HS-27A (cell line): ENCODE measurements at places on chromosomes 3 and 15.

- DNase-seq: no peak
Observed at GRCh38 chr15:74369756-74370155, 2.3 kb upstream of the CYP11A1 start.

GRCh38 chr3:169573148-169573547 lies 90.4 kb downstream of the MECOM start:
- DNase-seq: no peak

GRCh38 chr15:40927873-40928806 lies 1.0 kb upstream of the DLL4 start:
- DNase-seq: no peak

DNA sequence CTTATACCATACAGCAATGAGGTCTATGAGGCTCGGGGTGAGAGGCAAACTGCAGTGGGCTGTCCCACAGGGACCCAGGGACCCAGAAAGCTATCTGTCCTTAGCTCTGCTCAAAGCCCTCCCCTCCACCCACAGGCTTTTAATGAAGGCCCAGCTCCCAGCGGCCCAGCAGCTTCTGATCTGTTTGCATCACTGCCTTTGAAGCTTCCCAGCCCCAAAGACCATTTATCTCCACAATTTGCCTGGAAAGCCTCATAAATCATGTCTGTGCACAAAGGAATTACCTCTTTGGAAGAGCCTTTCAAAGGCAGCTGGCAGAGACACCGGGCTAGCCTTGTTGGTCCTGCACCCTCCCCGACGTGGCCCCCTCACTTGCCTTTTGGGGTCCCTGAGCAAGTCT lies 123.9 kb downstream of the RAB11A start:
- no peak for DNase-seq

DNA sequence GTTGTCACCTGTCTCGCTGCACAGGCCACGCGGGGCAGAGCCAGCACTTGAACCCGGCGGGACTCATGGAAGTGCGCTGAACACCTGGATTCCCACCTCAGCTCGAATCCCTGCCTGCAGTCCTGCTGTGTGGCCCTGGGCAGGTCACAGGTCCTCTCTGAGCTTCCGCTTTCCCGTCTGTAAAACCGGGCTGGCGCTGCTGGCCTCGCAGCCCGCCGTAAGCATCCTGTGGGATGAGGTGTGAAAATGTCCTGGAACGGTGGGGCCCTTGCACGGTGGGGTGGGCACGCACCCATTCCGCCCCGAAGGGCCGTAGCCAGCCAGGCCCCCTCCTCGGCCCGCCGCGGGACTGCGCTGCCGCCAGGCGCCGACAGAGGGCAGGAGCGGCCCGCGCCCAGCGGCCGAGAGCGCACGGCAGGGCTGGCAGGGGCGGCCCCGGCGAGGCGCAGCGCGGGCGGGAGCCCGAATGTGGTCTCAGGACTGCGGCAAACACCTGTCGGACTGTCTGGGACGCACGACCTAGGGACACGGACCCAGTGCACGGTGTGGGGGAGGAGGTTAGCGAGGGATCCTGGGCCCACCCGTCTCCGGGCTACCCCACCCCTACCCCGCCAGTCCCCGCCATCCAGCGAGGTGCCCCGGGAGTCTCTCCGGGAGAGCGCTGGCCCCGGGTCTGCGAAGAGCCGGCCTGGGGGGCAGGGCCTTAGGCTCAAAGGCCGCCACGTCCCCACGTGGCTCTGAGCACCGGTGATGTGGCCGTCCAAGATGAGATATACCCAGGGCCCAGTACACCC lies 40.4 kb downstream of the DNAJB8 start:
- DNase-seq: no peak

DNA sequence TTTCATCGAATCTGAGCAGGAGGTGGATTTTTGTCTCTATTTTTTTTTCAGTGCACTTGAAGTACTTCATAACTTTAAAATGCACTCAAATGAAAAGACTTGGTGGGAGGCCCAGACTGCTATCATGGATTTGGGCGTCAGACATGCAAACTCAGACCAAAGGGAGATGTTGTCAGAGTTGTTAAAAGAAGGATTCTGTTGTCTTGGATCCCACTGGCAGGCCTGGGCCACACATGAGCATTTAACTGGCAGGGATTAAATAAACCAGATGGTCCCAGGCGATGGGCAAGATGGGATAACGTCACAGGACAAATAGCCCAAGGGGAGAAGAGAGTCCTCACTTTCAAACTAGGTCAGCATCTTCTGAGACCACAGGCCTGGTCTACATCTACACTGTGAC lies 15.4 kb downstream of the RTP1 start:
- DNase-seq: no peak

DNA sequence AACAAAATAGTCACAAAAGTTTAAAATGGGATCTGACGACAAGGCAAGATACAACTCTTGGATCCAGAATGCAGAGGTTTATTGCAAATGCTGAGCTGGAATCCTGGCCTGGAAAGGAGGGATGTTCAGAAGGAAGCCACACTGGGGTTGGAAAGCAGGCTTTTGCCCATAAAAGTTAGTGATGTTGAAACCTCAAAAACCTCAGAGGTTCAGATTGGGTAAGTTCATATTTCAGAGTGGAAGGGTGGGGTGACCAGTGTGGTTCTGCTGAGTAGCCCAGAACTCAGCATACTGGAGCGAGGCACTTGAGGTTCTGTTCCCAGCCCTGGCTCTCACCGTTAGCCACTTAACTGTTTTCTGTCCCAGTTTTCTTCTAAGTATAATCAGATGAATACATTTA lies 114.0 kb upstream of the OSTN start:
- no peak for DNase-seq

GRCh38 chr15:85558848-85559247 lies 178.4 kb downstream of the AKAP13 start:
- DNase-seq: no peak

- DNase-seq: no peak
Observed at GRCh38 chr15:62912808-62913207, 129.7 kb upstream of the TPM1 start.

DNA sequence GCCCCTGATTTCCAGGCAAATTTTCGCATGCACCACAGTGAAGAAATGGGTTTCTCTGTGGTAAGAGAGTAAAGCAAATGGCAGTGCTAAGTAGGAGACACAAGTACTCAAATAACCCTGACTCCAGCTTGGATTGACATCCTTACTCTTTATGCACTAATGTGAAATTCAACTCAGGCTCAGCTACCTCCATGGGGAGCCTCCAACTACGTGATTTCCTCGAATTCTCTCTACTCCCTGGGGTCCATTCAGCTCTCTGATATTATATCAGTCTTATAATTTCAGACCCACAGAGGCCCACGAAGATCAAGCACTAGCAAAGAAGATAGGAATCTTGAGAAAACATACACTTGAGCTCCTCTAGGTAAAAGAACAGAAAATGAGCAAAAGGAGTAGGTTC lies 407.6 kb upstream of the CCDC54 start:
- no peak for DNase-seq

DNA sequence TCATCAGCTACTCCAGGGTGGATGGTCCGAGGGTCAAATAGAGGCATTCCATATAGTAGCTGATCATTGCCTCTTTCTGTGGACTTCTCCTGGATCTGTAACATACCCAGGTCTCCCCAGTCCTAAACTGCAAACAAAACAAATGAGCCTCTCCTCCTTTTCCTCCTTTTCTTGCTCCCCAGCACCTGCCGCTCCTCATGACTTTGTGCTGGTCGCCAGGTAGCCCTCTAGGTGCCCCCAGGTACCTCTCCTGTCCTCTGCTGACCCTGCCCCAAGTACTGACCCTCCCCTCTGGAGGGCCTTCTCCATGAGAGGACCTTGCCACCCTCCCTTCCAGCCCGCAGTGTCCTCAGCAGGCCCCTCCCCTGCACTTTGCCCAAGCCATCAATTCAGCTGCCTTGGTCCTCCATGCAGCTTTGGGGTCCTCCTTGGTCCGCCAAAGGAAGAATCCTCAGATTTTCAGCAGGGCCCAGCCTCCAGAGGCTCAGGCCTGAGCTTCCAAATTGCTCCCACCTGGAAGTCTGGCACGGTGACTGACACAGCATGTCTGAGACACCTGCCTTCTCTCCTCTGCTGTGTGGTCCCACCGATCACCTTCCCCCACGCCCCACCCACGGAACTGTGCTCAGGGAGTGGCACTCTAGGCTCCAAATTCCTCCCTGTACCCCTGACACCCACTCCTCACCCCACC lies 111.0 kb downstream of the LRRK1 start:
- DNase-seq: no peak

GRCh38 chr3:46865031-46865507 lies 1.8 kb upstream of the MYL3 start:
- no peak for DNase-seq

DNA sequence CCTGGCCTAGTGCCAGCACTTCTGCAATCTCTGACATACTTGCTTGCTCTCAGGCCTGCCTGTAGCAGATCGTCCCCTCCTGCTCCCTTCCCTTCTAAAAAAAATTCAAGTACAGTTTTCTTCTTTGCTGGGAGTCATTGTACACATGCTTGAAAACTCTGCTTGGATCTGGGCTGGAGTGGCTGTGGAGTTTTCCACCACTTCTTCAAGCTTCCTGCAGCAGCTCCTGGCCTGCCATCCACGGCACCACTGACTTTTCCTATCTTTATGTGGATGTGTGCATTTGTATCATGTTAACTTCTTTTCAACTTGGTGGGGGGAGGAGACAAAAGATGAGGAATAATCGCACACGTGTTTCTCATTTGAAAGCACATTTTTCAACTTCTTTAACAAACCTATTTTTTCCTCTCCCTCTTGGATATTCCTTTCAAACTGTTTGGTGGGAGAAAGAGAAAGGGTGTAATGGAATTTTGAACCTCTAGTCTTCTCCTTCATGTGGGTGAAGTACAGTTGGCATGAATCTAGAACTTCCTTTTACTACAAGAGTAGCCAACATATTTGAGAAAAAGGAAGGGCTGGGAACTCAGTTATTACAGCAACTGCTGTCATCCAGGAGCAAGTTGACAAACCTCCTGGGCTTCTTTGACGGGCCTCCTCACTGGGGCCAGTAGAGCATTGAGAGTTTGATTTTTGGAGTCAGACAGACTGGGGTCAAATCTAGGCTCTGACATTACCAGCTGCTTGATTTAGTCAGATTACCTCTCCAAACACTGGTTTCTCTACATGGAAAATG lies 61.2 kb upstream of the LRTM1 start:
- DNase-seq: peak; percentile 59

- DNase-seq: no peak
Observed at GRCh38 chr15:69679623-69680228, 227.1 kb downstream of the RPLP1 start.

- DNase-seq: no peak
Observed at GRCh38 chr3:42708611-42709151, 6.1 kb upstream of the HHATL start.

DNA sequence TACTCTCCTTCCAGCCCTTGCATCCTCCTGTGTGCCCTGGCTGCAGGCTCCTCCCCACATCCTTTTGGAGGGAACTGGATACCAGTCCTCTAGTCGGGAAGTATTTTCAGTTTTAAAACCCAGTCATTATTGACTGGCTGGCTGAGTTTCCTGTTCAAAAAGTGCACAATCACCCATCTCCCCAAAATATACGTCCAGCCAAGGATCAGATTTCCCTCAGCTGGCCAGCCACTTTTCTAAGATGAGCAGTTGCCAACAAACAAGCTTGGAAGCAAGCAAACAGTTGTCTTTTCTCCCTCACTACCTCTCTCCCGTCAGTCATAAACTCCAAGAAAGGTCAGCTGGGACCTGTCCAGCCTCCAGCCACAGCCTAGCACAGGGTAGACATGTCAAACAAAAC lies 147.7 kb upstream of the GALNT15 start:
- no peak for DNase-seq

- no peak for DNase-seq
Observed at GRCh38 chr3:52253314-52254304, 8.1 kb downstream of the PPM1M start.

GRCh38 chr3:59480486-59480995 lies 430.7 kb upstream of the CFAP20DC start:
- DNase-seq: peak; percentile 55

GRCh38 chr3:106022913-106023312 lies 154.1 kb upstream of the CBLB start:
- DNase-seq: no peak

DNA sequence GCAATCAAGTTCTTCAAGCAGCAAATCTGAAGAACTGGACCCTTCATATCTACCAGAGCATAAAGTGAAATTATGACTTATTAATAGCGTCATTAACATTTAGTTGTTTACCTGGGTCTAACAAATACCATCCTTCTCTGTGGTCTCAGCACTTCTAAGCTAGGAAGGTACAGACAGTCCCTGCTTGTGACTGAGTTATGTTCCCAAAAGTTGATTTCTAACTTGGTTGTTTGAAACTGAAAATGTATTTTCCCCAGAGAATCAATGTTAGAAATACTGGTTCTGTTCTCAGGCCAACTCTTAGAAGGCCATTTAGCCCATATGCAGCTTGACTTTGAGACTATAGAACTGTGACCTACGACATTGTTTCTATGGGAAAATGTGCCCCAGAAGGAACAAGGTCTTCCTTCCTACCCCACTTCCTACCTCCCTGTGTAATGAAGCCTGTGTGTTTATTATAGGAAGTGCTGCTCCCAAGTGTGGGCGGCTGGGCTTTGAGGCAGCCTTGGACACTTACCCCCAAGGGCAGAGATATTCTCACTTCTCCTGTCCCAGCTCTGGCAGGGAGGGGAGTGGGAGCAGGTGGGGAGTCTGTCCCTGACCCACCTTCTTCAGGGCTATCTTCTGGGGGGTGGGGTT lies 12.2 kb upstream of the MAPK6 start:
- DNase-seq: no peak

DNA sequence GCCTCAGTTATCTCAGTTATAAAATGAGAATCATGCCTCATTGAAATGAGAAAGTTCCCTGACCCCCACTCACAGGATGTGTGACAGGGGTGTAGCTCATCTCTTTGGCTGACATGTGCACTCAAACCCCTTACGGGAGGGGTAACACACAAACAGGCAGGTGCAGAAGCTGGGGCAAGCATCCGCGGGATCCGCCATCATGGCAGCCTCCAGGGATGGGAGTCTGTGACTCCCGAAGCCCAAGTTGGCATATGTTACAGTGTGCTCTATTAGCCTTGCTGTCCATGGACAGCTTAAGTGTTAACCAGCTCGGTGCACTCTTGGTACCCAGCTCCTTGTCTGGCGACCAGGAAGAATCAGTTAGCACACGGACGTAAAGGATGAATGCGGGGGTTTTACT lies 822.7 kb upstream of the SEMA6D start:
- no peak for DNase-seq

- no peak for DNase-seq
Observed at GRCh38 chr3:150744041-150744918, 18.7 kb downstream of the SIAH2 start.
